ENCODE measurements at places on chromosomes 2 and 18.

DNA sequence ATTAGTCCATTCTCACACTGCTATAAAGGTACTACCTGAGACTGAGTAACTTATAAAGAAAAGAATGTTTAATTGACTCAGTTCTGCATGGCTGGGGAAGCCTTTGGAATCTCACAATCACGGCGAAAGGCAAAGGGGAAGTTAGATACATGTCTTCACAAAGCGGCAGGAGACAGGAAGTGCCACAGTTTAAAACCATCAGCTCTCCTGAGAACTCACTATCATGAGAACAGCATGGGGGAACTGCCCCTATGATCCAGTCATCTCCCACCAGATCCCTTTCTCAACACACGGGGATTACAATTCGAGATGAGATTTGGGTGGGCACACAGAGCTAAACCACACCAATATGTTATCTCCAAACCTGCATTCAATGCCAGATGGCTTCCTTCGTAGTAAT is 716.1 kb downstream of the DCC start:
- H3K27me3 ChIP-seq, result no peaks in the 10 kb centered on the region
- H3K27ac ChIP-seq, result no peak overlapping the region
- DNase-seq, result no peak
- no peaks in the 10 kb centered on the region for H3K36me3 ChIP-seq
- H3K4me3 ChIP-seq, result no peak overlapping the region

- H3K36me3 ChIP-seq, result no peaks in the 10 kb centered on the region
- no peak overlapping the region for H3K27ac ChIP-seq
- H3K27me3 ChIP-seq, result no peaks in the 10 kb centered on the region
- DNase-seq, result no peak
- no peaks in the 10 kb centered on the region for H3K4me1 ChIP-seq
- no peak overlapping the region for H3K4me3 ChIP-seq
These were observed 61.8 kb upstream of the RPL31 start for GRCh38 chr2:100940240-100940639.

DNA sequence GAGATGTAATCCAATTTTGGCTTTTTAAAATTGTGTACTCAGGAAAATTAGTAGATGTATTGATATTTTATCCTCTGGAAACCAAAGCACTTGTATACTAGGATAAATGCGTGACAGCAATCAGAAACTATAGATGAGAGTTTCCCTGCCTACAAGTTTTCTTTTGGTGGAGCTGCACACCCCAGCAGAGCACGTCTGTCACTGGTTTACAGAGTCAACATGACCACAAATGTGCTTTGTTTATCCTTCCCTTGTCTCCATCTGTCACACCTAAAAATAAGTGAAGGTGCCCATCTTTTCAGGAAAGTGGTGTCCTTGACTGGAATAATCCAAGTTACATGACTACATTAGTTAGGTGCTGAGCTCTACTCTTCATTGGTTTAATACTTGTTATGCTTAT is 210.4 kb upstream of the DSEL start:
- no peaks in the 10 kb centered on the region for H3K36me3 ChIP-seq
- H3K27me3 ChIP-seq, result no peaks in the 10 kb centered on the region
- H3K4me3 ChIP-seq, result no peak overlapping the region
- H3K4me1 ChIP-seq, result no peaks in the 10 kb centered on the region
- DNase-seq, result no peak

DNA sequence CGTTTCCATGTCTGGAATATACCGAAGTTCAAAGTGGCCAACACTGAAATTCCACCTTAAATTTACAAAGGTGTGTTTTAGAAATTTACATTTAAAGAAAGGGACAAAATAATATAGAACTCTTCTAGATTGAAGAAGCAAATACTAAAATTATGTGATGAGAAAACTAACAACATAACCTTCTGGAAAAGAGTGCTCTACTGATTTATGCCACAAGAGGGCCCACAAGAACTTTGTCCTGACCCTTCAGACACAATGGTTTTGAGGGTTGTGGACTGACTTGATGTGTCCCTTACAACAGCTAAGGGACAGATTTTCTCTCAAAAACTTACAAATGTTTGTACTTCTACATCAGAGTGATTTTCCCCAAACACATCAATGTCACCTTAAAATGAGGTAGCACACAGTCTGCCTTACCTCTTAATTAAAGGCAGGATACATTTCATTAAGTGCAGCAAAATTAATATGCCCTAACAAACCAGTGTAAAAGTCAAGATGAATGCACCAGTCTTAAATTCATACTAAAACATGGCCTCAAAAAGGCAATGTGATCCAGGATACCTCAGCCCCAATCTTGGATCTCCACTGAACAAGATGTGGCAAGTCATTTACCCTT is 36.2 kb downstream of the EIF2AK3 start:
- H3K27ac ChIP-seq, result peak overlapping the region; percentile 1
- DNase-seq, result peak; percentile 88
- H3K4me3 ChIP-seq, result no peak overlapping the region
- peaks cover 8% of the 10 kb centered on the region for H3K36me3 ChIP-seq
- H3K27me3 ChIP-seq, result no peaks in the 10 kb centered on the region
- peaks cover 4% of the 10 kb centered on the region for H3K4me1 ChIP-seq

DNA sequence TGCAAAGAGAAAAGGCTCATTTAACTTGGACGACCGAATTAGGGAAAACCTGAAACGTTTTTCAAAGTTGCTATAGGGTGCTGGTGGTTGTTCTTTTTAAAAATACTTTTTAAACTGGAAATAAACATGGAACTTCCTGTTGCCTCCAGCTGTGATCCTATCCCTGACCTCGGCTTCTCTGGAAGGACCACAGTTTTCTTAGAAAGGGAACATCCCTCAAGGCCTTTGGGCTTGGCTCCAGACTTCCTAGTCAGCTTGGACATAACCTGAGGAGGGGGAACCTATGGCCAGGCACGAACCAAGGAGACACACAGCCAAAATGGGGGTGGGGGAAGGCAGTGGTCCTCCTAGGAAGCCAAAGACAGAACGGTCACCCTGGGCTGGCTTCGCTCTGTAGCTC is 57.7 kb downstream of the CENPO start:
- H3K4me3 ChIP-seq, result no peak overlapping the region
- peaks cover 2% of the 10 kb centered on the region for H3K36me3 ChIP-seq
- no peak overlapping the region for H3K27ac ChIP-seq
- H3K4me1 ChIP-seq, result no peaks in the 10 kb centered on the region

DNA sequence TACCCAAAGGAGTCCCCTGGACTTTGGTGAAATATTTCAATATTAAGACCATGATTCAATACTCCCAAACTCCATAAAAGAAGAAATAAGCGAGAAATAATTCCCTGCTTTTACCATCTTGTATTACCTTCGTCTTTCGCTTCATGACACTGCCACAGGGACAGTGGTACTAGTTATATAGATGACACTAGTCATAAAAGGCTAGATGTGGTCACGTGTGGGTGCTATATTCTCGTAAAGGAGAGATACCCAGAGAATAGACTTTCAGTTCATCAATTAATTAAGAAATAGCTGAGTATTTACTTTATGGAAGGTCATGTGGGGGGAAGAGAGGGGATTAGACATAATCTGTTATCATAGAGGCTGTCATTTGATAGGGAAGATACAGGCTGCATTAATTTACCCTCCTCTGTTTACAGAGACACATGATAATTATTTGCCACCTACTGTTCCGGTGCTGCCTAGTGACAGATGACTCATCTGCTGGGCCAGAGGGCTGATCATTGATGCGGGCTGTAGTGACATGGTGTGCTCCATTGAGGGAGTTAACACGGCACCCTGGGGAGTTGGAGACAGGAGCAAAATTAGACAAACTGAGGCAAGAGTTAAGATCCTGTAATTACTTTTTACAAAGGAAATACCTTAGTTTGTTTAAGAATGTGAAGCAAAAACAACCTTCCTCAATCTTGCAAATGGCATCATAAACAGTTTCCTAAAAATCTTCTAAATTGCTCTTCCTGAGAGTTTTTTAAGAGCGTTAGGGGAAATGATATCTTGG is 78.2 kb upstream of the ITGB6 start:
- H3K36me3 ChIP-seq, result no peaks in the 10 kb centered on the region
- H3K27ac ChIP-seq, result no peak overlapping the region
- no peaks in the 10 kb centered on the region for H3K4me1 ChIP-seq
- DNase-seq, result no peak
- H3K4me3 ChIP-seq, result no peak overlapping the region
- no peaks in the 10 kb centered on the region for H3K27me3 ChIP-seq

- H3K27ac ChIP-seq, result no peak overlapping the region
- H3K36me3 ChIP-seq, result no peaks in the 10 kb centered on the region
- DNase-seq, result peak; percentile 9
- H3K4me3 ChIP-seq, result no peak overlapping the region
- H3K27me3 ChIP-seq, result no peaks in the 10 kb centered on the region
These were observed 90.6 kb upstream of the ANKRD30BL start for GRCh38 chr2:132252191-132252893.

DNA sequence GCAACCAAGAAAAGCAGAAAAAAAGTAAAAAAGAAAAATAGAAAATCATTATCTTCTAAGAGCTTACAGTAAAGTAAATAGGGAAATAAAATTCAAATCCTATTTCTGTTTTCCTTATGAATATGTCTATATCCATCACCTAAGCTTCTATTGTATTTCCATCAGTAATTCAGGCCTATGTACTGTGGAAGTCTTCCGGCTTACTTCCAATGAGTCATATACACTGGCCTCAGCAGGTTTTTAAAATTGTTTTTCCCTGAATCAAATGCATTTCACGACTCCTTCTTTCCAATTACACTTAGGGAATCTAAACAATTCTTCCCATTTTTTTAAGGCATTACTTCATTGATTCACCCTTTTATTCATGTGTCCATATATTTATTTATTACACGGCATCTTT is 164.7 kb downstream of the CCDC102B start:
- H3K4me3 ChIP-seq, result no peak overlapping the region
- DNase-seq, result no peak
- no peaks in the 10 kb centered on the region for H3K27me3 ChIP-seq
- no peak overlapping the region for H3K27ac ChIP-seq

GRCh38 chr2:170155022-170155722 is 22.8 kb upstream of the MYO3B start:
- no peak overlapping the region for H3K27ac ChIP-seq
- no peak for DNase-seq
- no peaks in the 10 kb centered on the region for H3K27me3 ChIP-seq
- no peaks in the 10 kb centered on the region for H3K36me3 ChIP-seq

GRCh38 chr2:124604940-124605339 is 579.9 kb downstream of the CNTNAP5 start:
- H3K4me1 ChIP-seq, result peaks cover 8% of the 10 kb centered on the region
- no peak for DNase-seq
- H3K27me3 ChIP-seq, result 0 out of 2 replicates have a peak, but pooled peaks cover 2% of the 10 kb centered on the region
- no peaks in the 10 kb centered on the region for H3K36me3 ChIP-seq
